Mammary epithelial cell (primary cell): ENCODE measurements at places on chromosomes 2 and 18. TPM values are rescaled to one million over a fixed set of nuclear protein-coding genes. Genes with fewer than 3 reads are reported as not detected.
A peak's percentile ranks its signal among the peaks of the same experiment; 100 is the strongest.

DNA sequence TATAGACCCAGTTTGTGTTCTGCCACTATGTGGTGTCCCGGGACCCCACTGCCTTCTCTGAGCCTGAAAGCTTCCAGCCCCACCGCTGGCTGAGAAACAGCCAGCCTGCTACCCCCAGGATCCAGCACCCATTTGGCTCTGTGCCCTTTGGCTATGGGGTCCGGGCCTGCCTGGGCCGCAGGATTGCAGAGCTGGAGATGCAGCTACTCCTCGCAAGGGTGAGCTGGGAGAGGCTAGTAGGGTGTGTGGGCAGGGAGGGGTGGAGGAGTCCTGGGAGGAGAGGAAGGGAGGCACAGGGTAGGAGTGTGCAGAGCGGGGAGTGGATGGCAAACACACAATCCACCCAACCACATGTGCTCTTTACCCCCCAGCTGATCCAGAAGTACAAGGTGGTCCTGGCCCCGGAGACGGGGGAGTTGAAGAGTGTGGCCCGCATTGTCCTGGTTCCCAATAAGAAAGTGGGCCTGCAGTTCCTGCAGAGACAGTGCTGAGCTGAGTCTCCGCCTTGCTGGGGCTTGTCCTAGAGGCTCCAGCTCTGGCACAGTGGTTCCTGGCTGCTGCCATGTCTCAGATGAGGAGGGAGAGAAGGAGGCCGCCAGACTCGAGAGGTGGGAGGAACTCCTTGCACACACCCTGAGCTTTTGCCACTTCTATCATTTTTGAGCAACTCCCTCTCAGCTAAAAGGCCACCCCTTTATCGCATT is 16.9 kb downstream of the PRKAG3 start:
- no peak for DNase-seq

DNA sequence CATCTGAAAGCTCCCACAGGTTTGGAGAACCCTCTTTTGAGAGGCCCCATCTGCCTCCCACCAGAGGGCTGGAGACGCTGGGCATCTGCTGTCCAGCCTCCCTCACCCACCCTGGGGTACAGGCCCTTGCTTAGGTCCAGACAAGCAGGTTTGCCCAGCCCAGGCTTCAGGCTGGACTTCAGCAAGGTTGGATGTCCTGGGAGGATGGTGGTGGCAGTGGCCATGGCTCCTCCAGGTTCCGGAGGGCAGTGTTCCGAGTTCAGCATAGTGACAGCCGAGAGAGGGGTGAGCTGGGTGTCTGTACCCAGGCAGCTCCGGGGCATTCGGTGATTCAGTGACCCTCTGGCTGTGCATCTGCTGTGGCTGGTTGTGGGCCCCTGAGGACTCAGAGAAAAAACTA is 58.2 kb upstream of the HDAC4 start:
- DNase-seq: no peak

- peak; percentile 14 for DNase-seq
These were observed 273.6 kb downstream of the PAX3 start for GRCh38 chr2:222024932-222025880.

- DNase-seq: no peak
These were observed 164.1 kb downstream of the SLC8A1 start for GRCh38 chr2:40287773-40288172.

GRCh38 chr2:222459983-222460382 is 35.6 kb downstream of the SGPP2 start:
- no peak for DNase-seq

DNA sequence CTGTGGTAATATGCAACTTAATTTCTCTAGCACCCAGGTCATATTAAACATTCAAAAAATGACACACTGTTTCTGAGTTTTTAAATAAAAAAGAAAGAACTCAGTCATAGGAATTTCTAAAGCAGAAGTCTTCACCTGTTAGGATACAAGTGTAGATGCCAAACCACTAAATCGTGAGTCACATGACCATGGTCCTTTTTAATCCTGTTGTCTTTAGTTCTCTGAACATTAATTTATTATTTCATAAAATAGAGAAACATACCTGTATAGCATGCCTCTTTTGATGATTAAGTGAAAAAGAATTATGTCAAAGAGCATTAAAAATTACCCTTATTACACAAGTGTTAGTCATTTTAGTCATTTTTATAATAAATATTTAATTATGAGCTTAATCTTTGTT is 398.8 kb downstream of the CCDC85A start:
- DNase-seq: peak; percentile 68

- no peak for DNase-seq
These were observed 107.6 kb downstream of the TRIB2 start for GRCh38 chr2:12824351-12824777.

DNA sequence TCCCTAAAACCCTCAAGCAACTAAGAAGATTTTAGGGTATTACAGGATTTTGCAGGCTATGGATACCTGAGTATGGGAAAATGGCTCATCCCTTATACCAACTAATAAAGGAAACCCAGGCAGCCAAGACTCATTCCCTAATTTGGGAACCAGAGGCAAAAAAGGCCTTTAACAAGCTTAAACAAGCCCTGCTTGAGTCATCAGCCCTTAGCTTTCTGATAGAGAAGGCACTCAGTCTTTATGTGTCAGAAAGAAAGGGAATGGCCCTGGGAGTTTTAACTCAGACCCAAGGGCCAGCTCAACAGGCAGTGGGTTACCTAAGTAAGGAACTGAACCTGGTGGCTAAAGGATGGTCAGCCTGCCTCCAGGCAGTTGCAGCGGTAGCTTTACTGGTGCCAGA is 96.9 kb upstream of the RMP24 start:
- peak; percentile 91 for DNase-seq

DNA sequence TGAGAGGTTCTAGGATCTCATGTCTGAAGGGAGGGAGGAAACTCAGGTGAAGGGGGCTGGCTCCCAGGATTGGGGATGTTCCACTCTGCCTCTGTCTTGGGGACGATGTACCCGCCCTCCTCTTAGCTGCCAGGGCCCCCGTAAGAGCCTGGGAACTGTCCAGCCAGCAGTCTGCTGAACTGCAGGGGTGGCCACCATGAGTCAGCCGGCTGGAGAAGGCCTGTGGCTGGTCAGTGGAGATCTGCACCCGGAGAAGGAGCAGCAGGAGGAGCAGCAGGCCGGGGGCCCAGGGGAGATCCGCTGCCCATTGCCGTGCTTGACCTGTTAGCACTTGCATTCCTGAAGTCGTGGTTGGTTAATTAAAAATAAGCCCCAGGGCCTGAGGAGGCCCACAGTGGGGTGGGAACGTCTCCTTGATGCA is 180.3 kb downstream of the TFCP2L1 start:
- peak; percentile 43 for DNase-seq

DNA sequence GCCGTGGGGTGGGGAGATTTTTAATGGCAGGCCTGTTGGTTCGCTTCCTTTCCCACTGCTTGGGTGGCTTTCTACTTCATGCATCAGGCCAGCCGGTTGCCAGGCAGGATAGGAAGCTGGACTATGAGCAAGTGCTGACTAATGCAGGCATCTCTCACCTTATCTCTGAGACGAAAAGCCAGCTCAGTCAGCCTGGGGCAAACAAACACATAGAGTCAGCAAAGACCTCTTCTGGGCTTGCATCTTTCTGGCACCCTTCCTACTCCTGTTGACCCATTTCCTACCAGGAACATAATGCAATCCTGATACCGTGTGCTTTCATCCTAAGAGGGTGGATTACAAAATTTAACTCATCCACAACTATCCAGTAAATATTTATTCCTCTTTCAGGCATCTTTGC is 416.6 kb upstream of the MEX3C start:
- peak; percentile 97 for DNase-seq

- DNase-seq: no peak
These were observed 6.4 kb upstream of the NPAS2 start for GRCh38 chr2:100813527-100813926.

DNA sequence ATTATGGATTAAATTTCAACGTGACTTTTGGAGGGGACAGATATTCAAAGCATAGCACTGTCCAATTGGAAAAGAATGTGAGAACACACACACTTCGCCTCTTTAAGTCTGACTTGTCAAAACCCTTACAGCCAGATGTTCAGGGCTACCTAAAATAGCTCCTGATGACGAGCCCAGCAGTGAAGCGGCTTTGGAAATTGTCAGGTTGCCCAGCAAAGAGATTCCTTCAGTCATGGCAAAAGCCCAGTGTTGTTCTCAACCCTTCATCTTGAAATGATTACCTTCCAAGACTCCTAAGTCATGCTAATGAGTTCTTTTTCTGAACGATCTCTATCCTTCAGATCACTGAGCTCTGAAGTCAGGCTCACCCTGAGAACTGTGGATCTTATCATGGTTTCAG is 436.6 kb downstream of the LRATD1 start:
- no peak for DNase-seq

- DNase-seq: peak; percentile 17
These were observed 83.9 kb downstream of the PIK3C3 start for GRCh38 chr18:42038936-42039335.

GRCh38 chr18:55585065-55585919 is 2.7 kb downstream of the TCF4 start:
- DNase-seq: no peak

DNA sequence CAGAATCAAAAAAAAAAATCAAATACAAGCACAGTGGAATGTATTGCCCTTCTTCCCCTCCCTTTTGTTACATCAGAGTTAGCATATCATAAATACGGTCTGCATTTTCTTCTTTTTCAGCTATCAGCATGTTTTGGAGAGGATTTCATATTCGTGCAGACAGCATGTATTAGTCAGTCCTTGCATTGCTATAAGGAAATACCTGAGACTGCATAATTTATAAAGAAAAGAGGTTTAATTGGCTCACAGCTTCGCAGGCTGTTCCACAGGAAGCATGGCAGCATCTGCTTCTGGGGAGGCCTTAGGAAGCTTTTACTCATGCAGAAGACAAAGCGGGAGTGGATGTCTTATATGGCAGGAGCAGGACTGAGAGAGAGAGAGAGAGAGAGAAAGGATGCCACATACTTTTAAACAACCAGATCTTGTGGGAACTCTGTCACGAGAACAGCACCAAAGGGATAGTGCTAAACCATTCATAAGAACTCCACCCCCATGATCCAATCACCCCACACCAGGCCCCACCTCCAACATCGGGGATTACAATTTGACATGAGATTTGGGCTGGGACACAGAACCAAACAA is 8.9 kb downstream of the IL1B start:
- DNase-seq: no peak

GRCh38 chr18:74373428-74373827 is 57.8 kb downstream of the C18orf63 start:
- no peak for DNase-seq

DNA sequence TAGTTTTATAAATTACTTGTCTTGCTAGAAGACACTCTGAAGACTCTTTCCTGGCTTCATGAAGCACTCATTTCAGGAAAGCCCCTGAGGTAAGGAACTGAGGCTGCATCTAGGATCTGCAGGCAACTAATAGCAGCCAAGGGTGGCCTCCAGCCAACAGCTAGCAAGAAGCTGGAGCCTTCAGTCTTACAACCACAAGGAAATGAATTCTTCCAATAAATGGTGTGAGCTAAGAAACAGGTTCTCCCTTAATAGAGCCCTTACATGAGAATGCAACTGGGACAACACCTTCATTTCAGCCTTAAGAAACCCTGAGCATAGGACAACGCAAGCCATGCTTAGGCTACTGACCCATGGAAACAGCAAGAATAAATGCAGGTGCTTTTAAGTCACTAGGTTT is 254.6 kb upstream of the RBBP8 start:
- DNase-seq: no peak

DNA sequence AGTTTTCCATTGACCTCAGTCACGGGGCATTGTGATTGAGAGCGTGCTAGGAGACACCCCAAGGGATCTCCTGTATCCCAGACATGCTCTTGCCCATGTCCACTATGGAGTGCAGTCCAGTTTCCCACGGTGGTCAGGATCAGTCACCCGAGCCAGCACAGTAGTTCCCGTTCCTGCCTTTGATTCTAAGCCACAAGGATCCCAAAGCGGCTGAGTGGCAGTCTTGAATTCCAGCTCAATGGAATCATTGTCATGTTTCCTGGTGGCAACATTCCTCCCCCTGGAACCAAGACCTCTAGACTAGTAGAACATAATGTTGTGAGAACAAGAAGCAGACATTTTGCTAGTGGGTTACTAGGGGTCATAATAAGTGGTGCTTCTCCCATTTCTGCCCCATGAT is 154.3 kb downstream of the SEPTIN10 start:
- no peak for DNase-seq

DNA sequence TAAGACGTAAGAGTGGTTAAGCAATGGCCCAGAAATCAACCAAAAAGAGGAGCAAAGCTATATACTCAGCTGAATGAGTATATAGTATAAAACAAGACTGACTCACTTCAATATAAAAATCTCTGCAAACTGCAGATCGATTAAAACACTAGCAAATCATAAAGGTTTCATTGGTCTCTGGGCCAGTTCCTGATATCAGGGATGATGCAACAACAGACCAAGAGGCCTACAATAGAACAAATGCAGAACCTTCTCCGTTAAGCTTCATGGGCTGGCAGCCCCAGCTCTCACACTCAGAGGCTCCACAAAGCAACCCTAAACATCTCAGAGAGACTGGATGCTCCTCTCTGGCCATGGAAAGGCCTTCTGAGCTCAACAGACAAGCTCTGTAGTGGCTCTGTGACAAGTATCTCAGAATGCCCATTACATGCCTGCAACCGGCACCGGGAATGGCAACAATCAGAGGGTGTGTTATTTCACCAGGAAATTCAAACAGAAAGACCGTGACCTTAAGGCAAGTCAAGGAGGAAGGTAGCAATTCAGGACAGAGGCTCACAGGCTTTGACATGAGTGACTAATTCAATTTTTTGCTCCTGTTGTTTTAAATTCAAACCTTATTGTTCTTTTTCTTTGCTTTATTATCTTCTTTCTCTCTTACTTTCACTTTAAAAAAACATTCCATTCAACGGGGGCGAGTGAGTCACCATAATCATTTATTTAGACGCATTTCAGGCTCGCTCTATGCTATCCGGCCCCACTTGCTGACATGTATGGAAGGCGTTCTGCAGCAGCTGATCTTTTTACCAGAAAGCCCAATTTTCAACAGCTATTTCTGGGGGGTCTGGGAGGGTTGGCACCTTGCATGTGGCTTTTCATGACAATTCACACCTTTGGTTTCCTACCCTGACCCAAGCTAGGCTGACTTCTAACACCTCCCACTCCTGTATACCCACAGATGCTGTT is 15.1 kb downstream of the CYRIA start:
- peak; percentile 32 for DNase-seq

DNA sequence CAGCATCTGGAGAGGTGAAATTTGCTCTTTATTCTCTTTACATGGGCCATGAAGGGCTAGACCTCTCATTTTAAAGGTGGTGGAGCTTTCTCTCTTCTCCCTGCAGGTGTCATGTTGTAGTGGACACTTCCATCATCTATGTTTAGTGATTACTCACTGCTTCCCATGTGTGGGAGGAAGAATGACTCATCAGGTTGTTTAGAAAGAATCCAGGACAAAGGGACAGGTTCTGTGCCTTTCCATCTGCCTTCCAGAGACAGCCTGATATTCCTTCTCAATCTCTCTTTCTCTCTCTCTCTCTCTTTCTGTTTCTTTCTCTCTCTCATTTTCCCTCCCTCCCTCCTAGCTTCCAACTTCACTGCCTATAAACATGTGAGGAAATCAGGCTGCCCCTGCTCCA is 38.7 kb downstream of the SCG2 start:
- DNase-seq: peak; percentile 88

- DNase-seq: no peak
These were observed 124.3 kb downstream of the RBMS1 start for GRCh38 chr2:160368988-160369930.

Gene LRRFIP1
- total RNA-seq: 69.8 TPM

Gene RRM2
- total RNA-seq: 4.0 TPM

Gene CARF
- 6.5 and 6.9 TPM in 2 replicates for total RNA-seq

Gene DES
- total RNA-seq: 0.33 TPM

Gene CD8B2
- total RNA-seq: not detected

Gene DNER
- 0.17 TPM for total RNA-seq
